ENCODE measurements at places on chromosomes 7 and 10.

- no peak for DNase-seq
Measured at GRCh38 chr10:7136016-7136415, 274.8 kb downstream of the SFMBT2 start.

- no peak for DNase-seq
Measured at GRCh38 chr10:88322324-88323063, 260.6 kb downstream of the RNLS start.

- DNase-seq, result peak; percentile 10
Measured at GRCh38 chr10:6647811-6648526, 67.9 kb upstream of the PRKCQ start.

- DNase-seq, result no peak
Measured at GRCh38 chr7:42858570-42858969, 53.3 kb downstream of the C7orf25 start.

- DNase-seq, result no peak
Measured at GRCh38 chr7:21429021-21429420, 1.1 kb downstream of the SP4 start.

DNA sequence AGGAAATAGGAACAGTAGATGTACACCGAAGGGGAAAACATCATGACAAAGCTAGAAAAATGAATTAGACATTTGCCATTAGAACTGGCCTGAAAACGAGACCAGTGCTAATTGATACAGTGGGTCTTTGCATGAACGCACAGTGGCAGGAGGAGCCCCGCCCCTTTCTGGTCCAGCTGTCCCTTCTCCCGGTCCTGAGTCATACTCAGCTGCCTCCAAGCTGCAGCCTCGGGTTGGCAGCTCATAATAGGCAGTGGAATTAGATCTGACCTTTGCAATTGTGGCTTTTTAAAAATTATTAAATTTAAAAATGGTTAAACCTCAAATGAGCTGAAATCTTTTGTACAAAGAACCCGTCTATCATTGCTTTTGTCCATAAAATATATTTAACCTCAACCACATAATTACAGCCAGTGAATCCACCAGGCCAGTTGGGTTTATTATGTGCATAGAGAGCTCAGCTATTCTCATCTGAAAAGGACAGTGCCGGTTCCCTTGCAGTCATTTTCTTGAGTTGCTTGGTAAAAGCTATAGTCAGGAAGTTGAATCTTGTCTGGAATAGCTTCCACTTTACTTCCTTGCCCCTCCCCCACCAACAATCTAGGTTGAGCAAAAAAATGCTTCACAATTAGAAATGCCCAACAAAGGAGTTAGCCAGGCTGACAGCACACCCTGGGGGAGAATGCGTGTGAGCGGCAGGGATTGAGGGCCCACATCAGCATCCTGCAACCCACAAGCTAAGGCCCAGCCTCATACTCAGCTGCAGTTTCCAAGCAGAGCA, 147.1 kb downstream of the BUB3 start:
- DNase-seq, result no peak

- no peak for DNase-seq
Measured at GRCh38 chr7:78406531-78406930, 608.0 kb downstream of the PHTF2 start.

DNA sequence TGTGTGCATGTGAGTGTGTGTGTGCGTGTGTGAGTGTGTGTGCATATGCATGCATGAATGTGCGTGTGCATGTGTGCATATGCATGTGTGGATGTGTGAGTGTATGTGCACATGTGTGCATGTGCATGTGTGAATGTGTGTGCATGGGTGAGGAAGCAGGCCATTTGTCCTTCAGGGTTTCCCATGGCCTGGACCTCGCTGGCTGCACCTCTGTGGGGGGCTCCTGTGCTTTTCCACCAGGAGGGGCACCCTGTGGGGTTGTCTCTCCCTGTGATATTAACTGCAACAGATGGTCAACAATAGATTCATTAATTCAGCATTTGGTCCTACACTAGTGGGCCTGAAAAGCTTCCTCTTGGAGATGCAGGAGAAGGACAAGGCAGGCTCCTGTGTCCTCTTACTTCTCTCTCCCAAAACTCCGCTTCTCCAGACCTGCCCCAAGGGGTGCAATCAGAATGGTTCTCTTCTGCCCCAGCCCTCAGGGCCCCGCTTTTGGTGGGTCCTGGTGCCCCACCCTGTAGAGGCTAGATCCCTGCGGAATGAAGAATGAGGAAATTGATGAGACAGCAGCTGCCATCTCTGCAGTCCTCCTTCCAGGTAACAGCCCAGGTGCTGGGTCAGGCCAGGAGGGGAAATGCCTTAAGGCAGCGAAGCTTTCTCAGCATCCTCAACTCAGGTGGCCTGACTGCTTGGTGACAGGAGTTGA, 41.5 kb upstream of the NUB1 start:
- DNase-seq, result no peak

DNA sequence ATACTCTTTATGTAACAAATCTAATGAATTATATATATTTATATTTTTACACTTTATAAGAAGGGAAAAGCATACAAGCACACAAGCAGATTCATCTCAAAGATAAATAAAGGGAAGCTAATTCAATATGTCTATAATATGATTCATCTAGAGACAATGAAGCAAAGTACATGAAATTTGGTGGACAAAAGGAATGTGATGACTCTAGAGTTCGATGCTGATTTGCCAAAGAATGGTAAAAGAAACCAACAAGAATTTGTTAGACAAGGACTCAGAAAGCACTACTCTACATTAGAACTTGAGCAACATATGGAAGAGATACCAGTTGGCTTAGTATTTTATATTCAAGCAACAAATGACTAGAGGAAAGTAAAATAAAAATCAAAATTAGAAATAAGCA, 536.5 kb upstream of the TEX47 start:
- DNase-seq, result no peak

DNA sequence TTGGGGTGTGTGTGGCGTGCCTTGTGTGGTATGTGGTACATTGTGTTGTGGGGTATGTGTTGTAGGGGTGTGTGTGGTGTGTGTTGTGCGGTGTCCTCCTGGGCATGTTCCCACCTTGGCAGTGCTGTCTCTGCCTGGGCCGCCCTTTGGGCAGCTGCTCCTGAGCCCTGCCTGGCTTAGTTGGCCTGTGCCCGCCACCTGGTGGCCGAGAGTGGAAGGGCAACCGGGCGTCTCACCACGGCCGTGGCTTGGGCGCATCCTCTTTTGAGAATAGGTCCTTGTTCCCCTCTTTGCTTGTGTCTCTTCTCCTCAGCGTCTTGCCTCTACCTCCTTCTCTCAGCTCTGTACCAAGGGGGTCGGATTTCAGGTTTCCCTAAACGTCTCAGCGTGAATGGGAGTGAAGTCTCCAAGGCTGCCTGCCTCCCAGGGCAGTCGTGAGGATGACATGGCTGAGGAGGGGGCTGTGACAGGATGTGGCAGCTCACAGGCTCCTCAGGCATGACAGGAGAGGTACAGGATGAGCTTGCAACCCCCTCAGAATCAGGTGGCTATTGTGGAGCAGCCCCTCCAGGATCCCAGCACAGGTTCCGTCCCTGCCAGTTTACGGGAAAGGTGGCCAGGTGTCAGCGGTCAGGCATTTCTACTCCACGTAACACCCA, 98.4 kb upstream of the PODXL start:
- DNase-seq, result peak; percentile 53

- no peak for DNase-seq
Measured at GRCh38 chr10:62109587-62110293, 158.9 kb downstream of the RTKN2 start.

GRCh38 chr10:81995254-81995653, 120.3 kb downstream of the NRG3 start:
- no peak for DNase-seq

DNA sequence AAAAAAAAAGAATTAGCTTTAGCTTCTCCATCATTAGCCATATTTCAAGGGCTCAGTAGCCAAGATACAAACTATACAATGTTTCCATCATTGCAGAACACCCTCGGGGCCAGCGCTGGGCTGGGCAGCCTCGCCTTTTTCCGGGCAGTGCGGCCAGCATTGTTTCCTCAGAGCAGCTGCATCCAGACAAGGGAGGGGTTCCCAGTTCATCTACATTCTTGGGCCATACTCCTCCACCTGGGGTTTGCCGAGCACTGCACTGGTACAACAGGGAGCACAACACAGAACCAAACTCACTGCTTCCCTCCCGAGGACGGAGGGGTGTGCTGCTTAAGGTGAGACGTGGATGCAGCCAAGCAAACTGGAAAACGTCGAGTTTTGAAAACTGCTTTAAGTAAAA, 2.4 kb upstream of the PKD1L1 start:
- no peak for DNase-seq

DNA sequence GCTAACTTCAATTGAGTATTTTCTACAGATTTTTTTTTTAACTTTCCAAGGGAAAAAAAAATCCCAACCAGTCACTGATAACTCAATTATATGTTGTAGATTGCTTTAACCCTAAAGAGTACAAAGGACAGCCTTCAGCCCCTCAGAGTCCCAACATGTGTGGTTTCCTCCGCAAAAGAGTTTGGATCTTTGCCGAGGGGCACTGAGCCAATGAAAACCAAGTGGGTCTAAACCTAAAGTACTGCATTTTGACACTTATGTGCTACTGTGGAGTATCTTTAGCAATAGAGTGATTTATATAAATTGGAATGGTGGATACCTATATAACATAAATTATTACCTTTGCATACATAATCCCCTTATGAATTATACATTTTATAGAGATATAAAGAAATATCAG, 91.5 kb downstream of the SEMA3D start:
- no peak for DNase-seq

DNA sequence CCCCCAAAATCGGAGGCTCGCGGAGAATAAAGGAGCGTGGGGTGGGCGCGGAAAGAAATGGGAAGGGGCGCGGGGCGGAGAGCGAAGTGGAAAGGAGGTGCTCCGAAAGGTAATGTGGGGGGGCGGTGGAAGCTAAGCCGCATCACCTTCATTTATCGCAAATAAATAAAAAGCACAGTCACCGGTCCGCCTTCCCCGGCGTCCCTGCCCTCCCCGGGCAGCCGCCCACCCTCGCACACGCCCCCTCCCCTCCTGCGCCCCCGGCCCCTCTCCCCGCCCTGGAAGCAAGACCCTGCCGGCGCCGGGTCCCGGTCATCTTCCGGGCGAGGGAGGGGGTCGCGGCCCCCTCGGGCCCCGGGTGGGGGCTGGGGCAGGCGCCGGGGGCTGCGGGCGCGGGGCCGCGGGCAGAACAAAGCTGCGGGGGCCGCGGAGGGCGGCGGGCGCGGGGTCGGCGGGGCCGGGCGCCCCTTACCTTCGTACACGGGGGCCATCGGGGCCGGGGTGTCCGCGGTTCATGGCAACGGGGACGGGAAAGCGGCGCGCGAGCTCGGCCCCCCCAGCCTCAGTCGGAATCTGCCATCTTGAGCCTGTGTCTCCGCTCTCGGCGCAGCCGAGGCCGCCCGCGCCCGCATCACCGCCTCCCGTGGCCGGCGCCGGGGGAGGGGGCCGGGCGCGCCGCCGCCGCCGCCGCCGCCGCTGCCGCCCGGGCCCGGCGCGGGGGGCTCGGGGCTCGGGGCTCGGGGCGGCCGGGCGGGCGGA, 486 bp downstream of the HIPK2 start:
- peak; percentile 31 for DNase-seq

DNA sequence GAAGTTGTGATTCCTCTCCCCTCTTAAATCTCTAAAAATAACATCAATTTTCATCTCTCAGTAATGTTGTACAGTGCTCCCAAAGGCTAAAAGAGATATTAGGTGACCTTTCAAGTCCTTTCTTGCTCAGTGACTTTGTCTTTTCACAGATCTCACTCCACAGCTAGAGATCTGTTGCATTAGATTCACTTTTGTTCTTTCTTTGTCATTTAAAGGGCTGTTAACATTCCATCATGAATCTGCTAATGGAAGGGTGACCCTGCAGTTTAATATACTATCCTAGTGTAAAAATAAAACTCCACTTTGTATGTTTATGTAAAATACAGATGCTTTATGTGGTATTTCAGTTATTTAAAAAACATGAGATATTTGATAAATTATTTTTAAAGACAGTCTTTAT, 30.5 kb downstream of the GNAI1 start:
- DNase-seq, result no peak

Measured in activated gamma-delta T cell (primary cell).